ENCODE measurements at places on chromosomes 4 and X.

- DNase-seq = no peak
These were observed 234.3 kb downstream of the LAS1L start for GRCh38 chrX:65300104-65300809.

DNA sequence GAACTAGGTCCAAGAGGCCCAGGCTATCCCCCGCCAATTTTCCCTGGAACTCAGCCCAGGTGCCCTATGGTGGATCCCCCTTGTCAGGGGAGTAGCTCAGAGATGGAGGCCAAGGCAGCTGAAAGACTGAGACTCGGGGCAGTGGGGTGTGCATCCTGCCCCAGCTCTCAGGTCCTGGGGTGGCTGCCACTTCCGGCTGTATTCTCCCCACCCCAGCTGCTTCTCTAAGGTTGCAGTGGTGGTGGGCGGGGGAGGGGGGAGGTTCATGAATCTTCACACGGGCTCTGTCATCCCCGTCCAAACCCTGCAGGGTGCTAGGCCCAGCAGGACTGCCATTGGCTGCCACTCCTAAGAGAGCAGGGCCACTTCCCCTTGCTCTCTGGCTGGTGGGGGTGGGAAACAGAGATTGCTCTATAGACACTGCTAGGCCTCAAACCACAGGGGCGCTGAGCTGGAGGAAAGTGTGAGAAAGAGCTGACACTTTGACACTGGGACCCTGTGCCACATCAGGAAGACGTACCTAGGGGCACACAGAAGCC is 1.5 kb downstream of the SASH3 start:
- peak; percentile 23 for DNase-seq

- DNase-seq = no peak
These were observed 11.3 kb upstream of the DRP2 start for GRCh38 chrX:101208152-101208905.

DNA sequence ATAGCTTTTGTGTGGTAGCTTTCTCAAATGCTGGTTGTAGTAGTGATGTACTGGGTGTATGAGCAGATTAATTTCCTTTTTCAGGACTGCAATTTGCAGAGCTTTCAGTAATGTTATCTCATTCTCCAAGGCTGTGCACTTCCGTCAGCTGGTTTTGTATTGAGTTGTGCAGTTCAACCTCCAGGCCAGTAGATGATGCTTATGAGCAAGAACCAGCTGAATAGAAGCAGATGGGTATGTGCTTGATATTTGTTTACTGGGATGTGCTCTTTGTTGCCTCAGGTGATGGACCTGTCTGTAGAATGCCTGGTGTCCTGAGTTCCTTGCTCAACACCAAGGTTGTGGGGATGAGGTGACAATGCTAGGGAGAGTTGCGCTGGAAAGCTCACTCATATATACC is 462.8 kb downstream of the PCDH18 start:
- DNase-seq = no peak

GRCh38 chr4:14446904-14447303 is 555.4 kb upstream of the CPEB2 start:
- DNase-seq = no peak

- DNase-seq = no peak
These were observed 70.6 kb downstream of the FAM193A start for GRCh38 chr4:2606960-2607506.

- peak; percentile 78 for DNase-seq
These were observed 1.2 kb upstream of the SHOX start for GRCh38 chrX:629230-630006.

GRCh38 chr4:124717101-124717500 is 4.6 kb upstream of the ANKRD50 start:
- DNase-seq = no peak

DNA sequence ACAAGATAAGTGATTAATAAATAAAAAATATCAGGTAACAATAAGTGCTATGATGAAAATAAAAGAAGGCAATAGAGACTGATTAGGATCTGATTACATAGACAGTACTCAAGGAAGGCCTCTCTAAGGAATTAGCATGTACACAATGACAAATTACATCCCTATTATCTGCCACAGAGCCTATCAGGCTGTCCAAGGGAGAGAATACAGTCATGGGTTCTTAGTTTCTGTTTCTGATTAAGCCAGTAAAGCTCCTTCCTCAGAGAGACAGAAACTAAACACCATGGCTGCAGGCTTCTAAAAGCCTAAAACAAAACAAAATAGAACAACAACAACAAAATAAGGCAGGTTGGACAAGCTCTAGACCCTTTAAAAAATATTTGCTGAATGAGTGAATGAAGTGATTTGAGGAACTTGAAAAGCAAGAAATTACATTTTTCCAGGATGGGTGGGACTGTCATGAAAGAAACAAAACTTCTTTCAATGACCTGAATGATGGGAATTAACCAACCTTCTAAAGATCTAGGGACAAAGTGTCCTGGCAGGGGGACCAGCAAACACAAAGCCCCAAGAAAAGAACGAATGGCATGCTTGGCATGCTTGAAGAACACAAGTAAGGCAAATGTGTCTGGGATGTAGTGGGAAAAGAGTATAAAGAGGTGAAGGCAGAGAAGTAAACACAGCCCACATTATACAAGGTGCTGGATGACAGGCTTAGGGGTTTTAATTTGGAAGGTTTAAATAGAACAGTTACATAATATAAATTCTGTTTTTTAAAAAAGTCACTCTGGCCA is 44.1 kb downstream of the NAA11 start:
- DNase-seq = no peak

DNA sequence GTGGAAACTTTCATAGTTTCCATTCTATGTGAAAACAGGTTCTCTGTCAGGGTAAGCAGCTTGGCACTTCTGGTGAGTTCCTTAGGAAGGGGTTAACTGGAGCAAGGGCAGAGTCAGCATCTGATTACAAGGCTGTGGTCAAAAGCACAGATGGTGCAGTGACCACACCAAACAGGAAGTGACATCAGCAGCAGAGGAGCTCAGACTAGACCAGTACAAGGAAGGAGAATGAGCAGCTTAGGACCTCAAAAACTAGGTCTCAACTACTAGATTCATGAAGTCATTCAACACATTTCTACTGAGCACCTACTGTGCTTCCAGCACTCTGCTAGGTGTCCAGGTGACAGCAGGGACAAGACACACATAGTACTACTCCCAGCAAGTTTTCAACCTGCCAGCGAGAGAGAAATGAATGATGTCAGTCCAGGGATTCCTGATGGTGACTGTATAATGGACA is 130.2 kb downstream of the AMELX start:
- DNase-seq = peak; percentile 82

DNA sequence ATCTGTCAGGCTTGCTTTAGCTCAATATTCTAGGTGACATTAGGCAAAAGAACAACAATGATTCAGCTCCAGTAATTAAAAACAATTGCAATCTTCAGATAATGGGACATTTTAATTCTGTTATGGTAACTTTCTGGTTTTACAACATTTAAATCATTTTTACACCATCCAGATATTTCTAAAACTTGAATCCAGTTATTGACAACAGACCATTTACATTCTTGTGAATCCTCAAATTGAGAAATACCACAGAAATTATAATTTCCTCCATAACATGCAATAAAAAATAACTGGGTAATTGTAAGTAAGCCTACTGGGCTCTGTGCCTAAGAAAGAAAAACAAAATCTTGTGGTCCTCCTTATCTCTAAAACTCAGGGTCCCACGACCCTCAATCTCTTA is 195.0 kb upstream of the S100G start:
- no peak for DNase-seq

- no peak for DNase-seq
These were observed 41.5 kb upstream of the PGRMC1 start for GRCh38 chrX:119194621-119195020.

- DNase-seq = no peak
These were observed 8.0 kb downstream of the ANKRD17 start for GRCh38 chr4:73250642-73251041.

DNA sequence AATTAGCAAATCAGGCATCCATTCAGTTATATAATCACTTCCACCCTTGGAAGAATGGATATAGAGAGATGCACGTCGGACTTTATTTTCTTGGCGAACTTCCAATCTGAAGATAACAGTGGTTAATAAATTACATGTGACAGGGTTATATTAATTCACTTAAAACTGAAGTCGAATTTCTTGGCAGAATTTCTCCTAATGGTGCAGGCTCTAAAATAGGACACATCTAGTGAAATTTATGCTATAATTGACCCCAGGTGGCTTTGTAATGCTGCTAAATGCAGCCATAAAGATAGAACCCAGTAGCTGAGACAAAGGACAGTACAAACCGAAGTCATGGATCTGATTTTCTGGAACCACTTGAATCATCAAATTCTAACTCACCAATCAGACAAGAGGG is 20.8 kb upstream of the SLC10A4 start:
- DNase-seq = no peak

DNA sequence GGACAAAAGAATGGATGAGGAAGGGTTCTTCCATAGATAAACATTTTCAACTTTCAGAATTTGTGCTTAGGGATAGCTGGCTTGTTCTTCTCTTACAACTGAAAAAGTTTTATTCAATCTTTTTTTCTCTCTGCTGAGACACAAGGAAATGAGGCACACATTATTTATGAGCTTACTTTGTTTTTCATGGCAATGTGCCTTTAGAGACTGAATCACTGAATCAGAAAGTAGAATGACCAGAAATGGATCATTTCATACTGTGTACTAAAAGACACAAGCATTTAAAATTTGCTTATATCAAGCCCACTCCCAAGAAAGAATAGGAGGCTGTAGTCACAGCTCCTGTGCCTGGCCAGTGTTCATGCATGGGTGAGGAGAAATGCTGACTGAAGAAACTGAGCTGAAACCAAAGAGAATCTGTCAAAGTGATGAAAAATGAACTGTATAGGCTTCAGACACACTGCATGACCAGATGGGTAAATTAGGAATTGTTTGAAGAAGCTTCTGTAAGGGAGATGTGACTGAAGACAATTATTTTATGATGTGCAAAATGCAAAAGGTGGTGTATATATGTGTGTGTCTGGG is 413.8 kb downstream of the RAPGEF2 start:
- DNase-seq = peak; percentile 51

GRCh38 chr4:156970501-156971164 is 966 bp downstream of the PDGFC start:
- peak; percentile 93 for DNase-seq

GRCh38 chrX:107576392-107576791 is 51.9 kb upstream of the PRPS1 start:
- no peak for DNase-seq

- no peak for DNase-seq
These were observed 274.6 kb downstream of the NAF1 start for GRCh38 chr4:162891788-162892707.
